ENCODE measurements at places on chromosomes 6 and 20. TPM values are rescaled to one million over a fixed set of nuclear protein-coding genes. Genes with fewer than 3 reads are reported as not detected.

DNA sequence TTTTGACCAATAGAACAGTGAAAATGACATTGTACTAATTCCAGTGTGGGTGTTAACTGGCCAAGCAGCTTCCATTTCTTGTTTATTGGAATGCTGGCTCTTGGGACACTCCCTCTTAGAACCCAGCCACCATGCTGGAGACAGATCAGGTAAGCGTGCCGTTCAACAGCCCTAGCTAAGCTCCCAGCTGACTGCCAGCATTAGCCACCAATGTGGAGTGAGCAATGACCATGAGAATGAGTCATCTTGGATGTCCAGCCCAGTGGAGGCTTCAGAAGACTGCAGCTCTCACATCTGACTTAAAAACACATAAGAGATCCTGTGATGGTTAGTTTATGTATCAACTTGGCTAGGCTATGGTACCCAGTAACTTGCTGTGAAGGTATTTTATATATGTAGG lies 3.0 kb upstream of the LINC00237 start:
- no peak overlapping the region for H3K4me3 ChIP-seq
- peaks cover 50% of the 10 kb centered on the region for H3K27me3 ChIP-seq
- DNase-seq, result peak; percentile 7
- H3K27ac ChIP-seq, result no peak overlapping the region

GRCh38 chr6:52307900-52308372 lies 23.4 kb upstream of the MCM3 start:
- no peak overlapping the region for H3K4me3 ChIP-seq
- H3K36me3 ChIP-seq, result no peaks in the 10 kb centered on the region
- no peak overlapping the region for H3K27ac ChIP-seq
- DNase-seq, result no peak
- H3K4me1 ChIP-seq, result no peaks in the 10 kb centered on the region
- H3K27me3 ChIP-seq, result no peaks in the 10 kb centered on the region

NOX3 gene
- not detected for total RNA-seq

DLL1 gene
- total RNA-seq, result under 0.01 TPM

KIF13A gene
- total RNA-seq, result 51.8 TPM
